ENCODE measurements at places on chromosomes 2 and 18.

DNA sequence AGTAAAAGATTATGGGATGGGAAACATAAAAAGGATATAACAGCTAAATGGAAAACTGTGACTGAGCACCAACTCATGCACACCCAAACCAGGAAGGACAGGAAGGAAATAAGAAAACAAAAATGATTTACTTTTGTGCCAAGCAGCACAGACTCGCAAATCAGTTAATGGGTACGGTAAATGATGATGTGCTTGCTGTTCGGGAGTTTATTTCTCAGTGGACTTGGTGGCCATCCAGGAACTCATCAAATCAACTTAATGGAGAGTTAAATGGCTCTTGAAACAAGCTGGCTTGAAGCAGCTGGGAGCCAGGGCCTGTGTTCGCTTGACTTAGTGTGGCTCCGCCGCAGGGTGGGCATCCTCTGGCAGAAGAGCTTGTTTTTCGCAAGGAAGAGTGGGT lies 36.2 kb downstream of the MTCL1 start:
- DNase-seq = peak; percentile 34

GRCh38 chr2:85073033-85073432 lies 60.2 kb upstream of the TCF7L1 start:
- no peak for DNase-seq

DNA sequence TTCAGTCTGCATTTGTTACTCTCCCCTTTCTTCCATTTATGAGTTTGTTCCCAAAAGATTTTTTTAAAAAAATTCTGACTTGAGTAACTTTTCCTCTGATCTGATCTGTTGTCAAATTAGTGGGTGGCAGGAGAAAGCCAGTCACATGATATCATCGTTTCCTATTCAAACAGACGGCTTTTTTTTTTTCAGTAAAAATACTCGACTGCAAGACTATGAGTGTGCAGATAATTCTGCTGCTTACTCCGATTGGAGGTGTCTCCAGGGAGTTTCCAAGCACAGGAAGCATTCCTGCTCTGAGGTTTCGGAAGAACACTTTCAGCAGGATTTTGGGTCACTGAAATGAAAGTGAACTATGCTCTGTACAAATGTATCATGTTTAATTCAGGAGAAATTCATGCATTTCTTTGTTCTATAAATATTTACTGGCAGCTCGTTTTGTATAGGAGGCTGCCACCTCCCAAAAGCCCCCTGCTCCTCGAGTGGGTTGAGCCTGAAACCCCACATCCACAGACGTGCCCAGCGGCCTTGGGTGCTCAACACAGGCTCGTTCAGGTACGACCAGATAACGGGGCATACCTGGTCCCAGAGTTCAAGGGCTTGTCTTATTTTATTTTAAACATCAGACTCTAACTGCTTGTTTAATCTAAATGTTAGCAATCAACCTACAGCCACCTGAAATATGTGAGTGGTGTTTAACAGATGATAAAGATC lies 126.9 kb upstream of the ZNF516 start:
- no peak for DNase-seq

DNA sequence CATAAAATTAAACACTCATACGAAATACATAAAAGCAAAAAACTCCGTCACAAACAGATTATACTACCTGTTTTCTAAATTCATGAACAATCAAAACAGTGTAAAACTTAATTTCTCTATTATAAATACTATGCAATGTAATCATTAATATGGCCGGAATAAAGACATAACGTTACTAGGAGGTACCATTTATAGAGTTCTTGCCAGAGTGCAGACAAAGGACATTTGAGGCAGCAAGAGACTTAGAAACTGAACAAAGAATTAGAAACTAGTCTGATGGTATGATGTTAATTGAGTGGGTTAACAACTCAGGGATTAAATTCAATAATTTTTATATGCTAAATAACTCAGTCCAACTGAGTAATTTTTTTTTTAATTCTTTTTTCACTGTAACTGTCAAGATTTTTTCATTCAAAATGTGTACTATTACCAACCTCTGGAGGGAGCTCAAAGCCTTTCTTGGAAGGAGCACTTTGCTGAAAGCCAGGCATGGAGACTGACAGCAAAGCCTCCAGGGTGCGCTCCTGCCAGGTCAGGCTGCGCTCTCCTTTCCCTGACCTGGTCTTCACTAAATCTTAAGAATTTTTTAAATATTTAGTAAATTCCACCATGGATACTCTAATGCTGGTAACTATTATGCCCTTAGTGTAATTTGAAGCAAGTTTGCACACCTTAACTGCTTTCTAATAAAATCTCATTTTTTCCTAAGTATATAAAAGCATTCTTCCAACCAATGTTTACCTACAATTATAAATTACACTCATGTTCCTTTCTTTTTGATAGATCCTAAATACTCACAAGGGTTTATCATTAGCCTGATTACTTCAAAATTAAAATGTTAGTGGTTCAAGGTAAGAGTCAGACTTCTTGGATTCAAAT lies 34.1 kb downstream of the WDR35 start:
- peak; percentile 48 for DNase-seq

GRCh38 chr2:195279840-195280427 lies 377.1 kb upstream of the SLC39A10 start:
- DNase-seq = no peak

DNA sequence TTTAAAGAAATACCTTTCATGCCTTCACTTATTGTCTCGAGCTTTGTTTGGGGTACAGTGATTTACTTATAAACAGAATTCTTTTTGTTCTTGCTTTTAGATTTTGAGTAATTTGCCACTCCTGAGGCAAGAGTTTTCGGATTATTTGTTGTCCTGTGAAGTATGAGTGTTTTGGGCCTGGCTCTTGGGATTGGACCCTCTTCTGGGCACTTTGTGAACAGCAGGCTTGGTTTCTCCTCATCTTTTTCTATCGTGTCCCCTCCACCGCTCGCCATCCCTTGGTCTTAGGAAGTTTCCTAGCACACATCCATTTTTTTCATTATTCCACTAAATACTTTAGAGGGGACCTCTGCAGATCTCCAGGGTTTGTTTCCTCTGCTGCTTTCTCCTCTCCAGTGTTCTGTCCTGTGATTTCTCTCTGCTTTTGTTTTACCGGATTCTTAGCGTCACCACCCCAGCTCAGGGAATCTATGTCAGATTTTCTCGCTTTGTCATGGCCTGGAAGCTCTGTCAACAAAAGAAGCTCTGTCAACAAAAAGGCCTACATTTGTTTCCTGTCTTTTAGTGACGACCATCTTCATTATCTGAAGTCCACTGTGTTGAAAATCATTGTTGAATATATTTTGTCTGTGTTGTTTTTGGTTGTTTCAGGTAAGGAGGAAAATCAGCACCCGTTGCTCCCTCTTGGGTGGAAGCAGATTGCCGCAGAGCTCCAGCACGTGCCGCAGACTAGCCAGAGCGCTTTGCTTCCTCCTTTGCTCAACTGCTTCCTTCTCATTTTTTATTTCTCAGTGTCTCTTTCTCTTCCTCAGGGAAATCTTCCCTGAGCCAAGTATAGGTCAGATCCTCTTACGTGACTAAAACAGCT lies 27.8 kb downstream of the ANKRD62 start:
- DNase-seq = no peak

GRCh38 chr2:162840598-162841246 lies 2.2 kb upstream of the KCNH7 start:
- DNase-seq = peak; percentile 54

Measured in LNCaP clone FGC (cell line).